ENCODE measurements at places on chromosomes 5 and 9.

- no peak overlapping the region for H3K4me3 ChIP-seq
- peak; percentile 37 for DNase-seq
- peak overlapping the region; percentile 78 for H3K27ac ChIP-seq
- no peaks in the 10 kb centered on the region for H3K4me1 ChIP-seq
- H3K36me3 ChIP-seq: peaks cover 2% of the 10 kb centered on the region
- no peaks in the 10 kb centered on the region for H3K27me3 ChIP-seq
Measured at GRCh38 chr5:154384480-154385235, 61.1 kb upstream of the SAP30L start.

- H3K36me3 ChIP-seq: no peaks in the 10 kb centered on the region
- peak within 1 kb of the TSS; percentile 71 for H3K27ac ChIP-seq
- H3K4me1 ChIP-seq: peaks cover 6% of the 10 kb centered on the region
- peak within 1 kb of the TSS; percentile 96 for H3K4me3 ChIP-seq
Measured at GRCh38 chr5:35617435-35618303, at the start of gene SPEF2. Gene SPEF2, plus strand, starts transcription at chr5:35617863. Its CDS starts 135 bp downstream, at chr5:35617998.

DNA sequence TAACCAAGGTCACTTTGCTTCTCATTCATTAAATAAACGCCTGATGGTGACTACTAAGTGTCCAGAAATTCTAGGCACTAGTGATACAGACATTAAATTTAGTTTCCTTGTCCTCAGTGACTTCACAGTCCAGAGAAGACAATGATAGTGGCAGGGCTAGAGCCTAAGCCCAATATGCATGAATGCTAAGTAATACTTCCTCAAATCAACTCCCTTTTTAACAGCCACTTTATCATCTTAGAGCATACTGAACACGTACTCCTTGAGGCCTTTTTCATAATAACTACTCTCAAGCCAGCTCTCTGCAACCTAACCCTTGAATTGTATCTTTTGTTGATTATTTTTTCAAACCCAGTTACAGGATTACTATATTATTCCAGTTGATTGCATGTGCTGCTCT is 74.1 kb downstream of the STX17 start:
- no peak for DNase-seq
- H3K27me3 ChIP-seq: no peaks in the 10 kb centered on the region
- H3K36me3 ChIP-seq: peaks cover 28% of the 10 kb centered on the region
- H3K27ac ChIP-seq: no peak overlapping the region

- no peaks in the 10 kb centered on the region for H3K36me3 ChIP-seq
- peak; percentile 15 for DNase-seq
- no peak overlapping the region for H3K27ac ChIP-seq
- peak overlapping the region; percentile 8 for H3K4me3 ChIP-seq
- H3K4me1 ChIP-seq: peaks cover 9% of the 10 kb centered on the region
Measured at GRCh38 chr9:19471737-19472648, 63.2 kb downstream of the ACER2 start.

DNA sequence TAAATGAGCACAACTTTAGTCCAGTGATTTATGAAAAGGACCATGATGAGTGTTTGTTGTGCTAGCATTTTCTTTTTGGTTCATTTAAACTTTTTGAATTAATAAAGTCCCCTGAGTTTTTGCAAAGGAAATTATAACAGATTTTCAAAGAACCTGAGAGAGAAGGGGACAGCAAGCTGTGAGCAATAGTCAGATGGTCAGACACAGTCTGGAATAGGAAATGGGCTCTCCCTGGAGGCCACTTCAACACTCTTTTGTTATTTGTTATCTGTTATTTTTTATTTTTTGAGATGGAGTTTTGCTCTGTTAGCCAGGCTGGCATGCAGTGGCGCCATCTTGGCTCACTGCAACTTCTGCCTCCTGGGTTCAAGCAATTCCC is 171.1 kb downstream of the ARHGEF28 start:
- H3K4me1 ChIP-seq: no peaks in the 10 kb centered on the region
- H3K27me3 ChIP-seq: peaks cover 5% of the 10 kb centered on the region
- no peaks in the 10 kb centered on the region for H3K36me3 ChIP-seq
- DNase-seq: no peak

DNA sequence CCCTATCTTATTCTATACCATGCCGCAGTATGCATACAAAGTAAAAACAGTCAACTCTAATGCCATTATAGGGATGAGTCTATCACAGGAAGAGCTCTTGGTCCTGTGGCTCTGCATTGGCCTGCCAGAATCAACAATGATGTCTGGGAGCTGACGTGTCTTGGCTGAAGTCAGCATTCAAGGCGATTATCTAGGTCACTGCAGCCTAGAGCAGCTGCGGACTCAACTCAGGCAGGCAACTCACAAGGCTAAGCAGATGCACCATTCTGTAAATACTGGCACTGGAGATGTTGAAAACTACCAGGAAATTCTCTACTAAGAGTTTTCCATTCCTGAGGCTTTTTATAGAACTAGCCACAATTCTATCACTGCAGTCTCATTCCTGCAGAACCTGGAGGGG is 13.3 kb downstream of the SPATA9 start:
- peaks cover under 1% of the 10 kb centered on the region for H3K4me1 ChIP-seq
- H3K27ac ChIP-seq: no peak overlapping the region
- H3K4me3 ChIP-seq: no peak overlapping the region

GRCh38 chr5:14590949-14591348 is 9.4 kb downstream of the OTULINL start:
- DNase-seq: no peak
- H3K36me3 ChIP-seq: no peaks in the 10 kb centered on the region
- H3K27ac ChIP-seq: no peak overlapping the region
- H3K4me1 ChIP-seq: peaks cover 25% of the 10 kb centered on the region

DNA sequence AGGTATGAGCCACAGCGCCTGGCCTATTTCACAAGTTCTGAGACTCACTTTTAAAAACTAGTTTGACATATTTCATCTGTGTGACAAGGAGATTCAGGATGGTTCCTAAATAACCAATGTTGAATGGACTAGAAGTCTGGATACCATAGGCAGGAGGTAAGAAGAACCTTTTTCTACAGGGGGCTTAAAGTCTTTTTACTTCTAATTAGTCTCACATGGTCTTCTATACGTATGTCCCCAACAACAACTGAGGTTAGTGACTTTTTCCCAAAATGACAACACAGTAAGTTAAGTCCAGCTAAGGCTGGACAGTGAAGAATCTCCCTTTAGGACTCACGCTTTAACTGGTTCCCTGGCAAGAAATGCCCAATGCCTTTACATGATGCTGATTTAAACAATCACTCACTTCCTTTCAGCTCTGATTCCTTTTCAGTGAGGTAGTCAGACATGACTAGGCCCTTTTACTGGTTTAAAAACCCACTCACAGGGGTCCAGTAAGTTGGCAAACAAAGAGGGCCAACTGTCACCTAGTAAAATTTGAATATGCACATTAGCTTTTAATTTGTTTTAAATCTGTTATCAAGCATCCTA is 12.1 kb upstream of the HAUS6 start:
- H3K36me3 ChIP-seq: no peaks in the 10 kb centered on the region
- no peak overlapping the region for H3K27ac ChIP-seq
- DNase-seq: no peak
- no peaks in the 10 kb centered on the region for H3K27me3 ChIP-seq
- H3K4me1 ChIP-seq: no peaks in the 10 kb centered on the region
- no peak overlapping the region for H3K4me3 ChIP-seq

GRCh38 chr5:171149772-171150171 is 159.3 kb upstream of the TLX3 start:
- DNase-seq: no peak
- H3K4me3 ChIP-seq: no peak overlapping the region
- no peaks in the 10 kb centered on the region for H3K36me3 ChIP-seq
- no peaks in the 10 kb centered on the region for H3K4me1 ChIP-seq
- H3K27ac ChIP-seq: no peak overlapping the region

DNA sequence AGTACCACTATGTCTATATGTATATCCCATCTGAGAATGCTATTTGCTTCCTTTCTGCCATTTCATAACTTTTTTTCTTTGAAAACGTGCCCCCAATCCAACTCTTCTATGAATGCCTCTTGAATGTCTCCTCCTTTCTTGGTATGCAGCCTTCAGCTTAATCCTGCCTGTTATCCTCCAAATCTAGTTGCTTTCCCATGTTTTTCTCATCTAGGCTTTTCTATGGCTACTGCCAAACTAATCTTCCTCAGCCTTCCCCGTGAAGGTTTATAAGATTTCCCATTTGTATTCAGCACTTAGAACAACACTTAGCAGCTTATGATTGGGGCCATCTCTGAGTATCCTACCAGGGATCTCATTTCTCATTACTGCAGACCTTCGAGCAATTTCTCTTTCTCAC is 2.5 kb downstream of the TGFBR1 start:
- peak overlapping the region; percentile 61 for H3K27ac ChIP-seq
- H3K4me3 ChIP-seq: peak overlapping the region; percentile 52

DNA sequence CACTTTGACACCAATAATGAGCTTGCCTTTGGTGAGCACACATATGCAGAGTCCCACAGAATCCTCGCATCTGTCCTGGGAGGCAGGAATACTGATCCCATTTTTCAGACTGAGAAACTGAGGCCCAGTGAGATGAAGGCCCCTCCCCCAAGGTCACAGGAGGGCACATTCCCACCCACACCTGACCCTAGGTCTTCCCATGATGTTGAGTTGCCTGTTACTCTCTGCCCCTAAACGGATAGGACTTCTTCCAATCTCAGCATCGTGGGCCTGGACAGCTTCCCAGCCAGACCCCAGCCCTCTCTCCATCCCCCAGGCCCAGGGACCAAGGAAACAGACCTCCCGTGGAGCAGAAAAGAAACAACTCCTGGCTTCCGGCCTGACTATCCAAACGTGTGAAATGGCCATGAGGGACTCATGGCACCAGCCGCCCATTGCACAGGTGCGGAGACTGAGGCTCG is 877 bp downstream of the SH3GLB2 start:
- H3K27me3 ChIP-seq: no peaks in the 10 kb centered on the region
- peaks cover 20% of the 10 kb centered on the region for H3K4me1 ChIP-seq
- peak overlapping the region; percentile 20 for H3K27ac ChIP-seq
- peaks cover 2% of the 10 kb centered on the region for H3K36me3 ChIP-seq
- DNase-seq: no peak

- peaks cover 14% of the 10 kb centered on the region for H3K4me1 ChIP-seq
- H3K36me3 ChIP-seq: peaks cover 32% of the 10 kb centered on the region
- peak overlapping the region; percentile 79 for H3K4me3 ChIP-seq
- H3K27me3 ChIP-seq: no peaks in the 10 kb centered on the region
- DNase-seq: peak; percentile 35
Measured at GRCh38 chr9:127451858-127452656, 747 bp downstream of the LRSAM1 start.

GRCh38 chr9:113523421-113524141 is 60.1 kb downstream of the RGS3 start:
- no peaks in the 10 kb centered on the region for H3K36me3 ChIP-seq
- H3K4me1 ChIP-seq: peaks cover 55% of the 10 kb centered on the region
- no peaks in the 10 kb centered on the region for H3K27me3 ChIP-seq

DNA sequence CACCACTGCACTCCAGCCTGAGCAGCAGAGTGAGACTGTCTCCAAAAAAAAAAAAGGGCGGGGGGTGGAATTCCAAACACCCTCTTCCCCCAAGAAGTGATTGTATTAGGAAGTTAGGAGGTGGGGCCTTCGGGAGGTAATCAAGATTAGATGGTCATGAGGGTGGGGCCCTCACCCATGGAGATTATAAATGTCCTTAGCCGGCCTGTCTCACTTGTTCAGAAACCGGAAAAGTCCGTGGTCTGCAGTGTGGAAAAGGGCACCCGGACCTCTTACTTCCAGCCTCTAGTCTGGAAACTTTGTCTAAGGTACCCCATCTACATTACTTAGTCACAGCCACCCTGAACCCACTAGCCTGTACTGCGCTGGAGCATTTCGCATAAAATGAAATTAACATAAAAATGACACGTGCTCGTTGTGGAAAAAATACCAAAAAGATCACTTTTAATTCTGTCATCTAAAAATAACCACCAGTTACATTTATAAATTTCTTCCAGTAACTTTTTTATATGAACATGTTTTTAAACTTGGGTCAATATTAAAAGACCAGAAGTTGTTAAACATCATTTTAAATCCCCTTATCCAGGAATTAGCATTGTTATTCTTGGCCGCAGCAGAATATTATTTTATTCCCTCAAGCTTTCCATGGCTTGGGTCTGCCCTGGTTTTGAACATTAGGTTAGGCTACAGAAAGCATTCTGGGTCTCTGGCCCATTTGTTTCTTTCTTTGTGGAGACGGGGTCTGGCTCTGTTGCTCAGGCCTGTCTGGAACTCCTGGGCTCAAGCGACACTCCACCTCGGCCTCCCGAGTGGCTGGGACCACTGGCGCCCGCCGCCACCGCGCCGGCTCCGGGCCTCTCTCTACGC is 1.2 kb upstream of the CKS2 start:
- H3K4me3 ChIP-seq: peak overlapping the region; percentile 70
- H3K27ac ChIP-seq: peak overlapping the region; percentile 99
- no peaks in the 10 kb centered on the region for H3K36me3 ChIP-seq
- peaks cover 21% of the 10 kb centered on the region for H3K4me1 ChIP-seq

GRCh38 chr9:136044207-136044970 is 50.7 kb downstream of the NACC2 start:
- no peak overlapping the region for H3K4me3 ChIP-seq
- peaks cover 4% of the 10 kb centered on the region for H3K4me1 ChIP-seq
- H3K27me3 ChIP-seq: no peaks in the 10 kb centered on the region
- H3K27ac ChIP-seq: no peak overlapping the region
- no peak for DNase-seq

- H3K27me3 ChIP-seq: no peaks in the 10 kb centered on the region
- H3K4me3 ChIP-seq: no peak overlapping the region
- no peaks in the 10 kb centered on the region for H3K4me1 ChIP-seq
- no peak for DNase-seq
- no peaks in the 10 kb centered on the region for H3K36me3 ChIP-seq
Measured at GRCh38 chr5:124561451-124561850, 185.0 kb downstream of the ZNF608 start.

DNA sequence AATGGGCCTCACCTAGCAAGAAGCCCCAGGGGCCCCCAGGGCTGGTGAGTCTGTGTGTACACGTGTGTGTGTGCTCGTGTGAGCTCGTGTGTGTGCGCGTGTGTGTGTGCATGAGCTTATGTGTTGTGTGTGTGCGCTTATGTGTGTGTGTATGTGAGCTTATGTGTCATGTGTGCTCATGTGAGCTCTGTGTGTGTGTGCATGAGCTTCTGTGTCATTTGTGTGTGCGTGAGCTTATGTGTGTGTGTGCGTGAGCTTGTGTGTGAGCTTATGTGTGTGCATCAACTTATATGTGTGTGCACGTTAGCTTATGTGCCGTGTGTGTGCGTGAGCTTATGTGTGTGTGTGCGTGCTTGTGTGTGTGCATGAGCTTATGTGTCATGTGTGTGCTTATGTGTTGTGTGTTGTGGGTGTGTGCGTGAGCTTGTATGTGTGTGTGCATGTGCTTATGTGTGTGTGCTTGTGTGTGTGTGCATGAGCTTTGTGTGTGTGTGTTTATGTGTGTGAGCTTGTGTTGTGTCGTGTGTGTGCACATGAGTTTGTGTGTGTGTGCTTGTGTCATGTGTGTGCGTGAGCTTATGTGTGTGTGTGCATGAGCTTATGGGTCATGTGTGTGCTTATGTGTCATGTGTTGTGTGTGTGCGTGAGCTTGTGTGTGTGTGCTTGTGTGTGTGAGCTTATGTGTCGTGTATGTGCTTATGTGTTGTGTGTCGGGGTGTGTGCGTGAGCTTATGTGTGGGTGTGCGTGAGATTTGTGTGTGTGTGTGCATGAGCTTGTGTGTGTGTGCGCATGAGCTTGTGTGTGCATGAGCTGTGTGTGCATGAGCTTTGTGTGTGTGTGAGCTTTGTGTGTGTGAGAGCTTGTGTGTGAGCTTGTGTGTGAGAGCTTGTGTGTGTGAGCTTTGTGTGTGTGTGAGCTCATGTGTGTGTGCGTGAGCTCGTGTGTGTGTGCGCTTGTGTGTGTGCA is 16.7 kb upstream of the SLC2A6 start:
- H3K4me3 ChIP-seq: no peak overlapping the region
- no peak overlapping the region for H3K27ac ChIP-seq
